ENCODE measurements at places on chromosomes 3 and 15. TPM values are rescaled to one million over a fixed set of nuclear protein-coding genes. Genes with fewer than 3 reads are reported as not detected.

The CYP11A1 gene
- not detected for total RNA-seq

The THBS1 gene
- 393 TPM for total RNA-seq

The FOXL2 gene
- total RNA-seq = 0.30 TPM

The CACNA2D2 gene
- total RNA-seq = not detected

The NOX5 gene
- total RNA-seq = 1.4 TPM

The CLRN1 gene
- total RNA-seq = not detected

The CAND2 gene
- not detected for total RNA-seq

The RYR3 gene
- total RNA-seq = not detected

The SKOR1 gene
- 0.17 TPM for total RNA-seq

The ELP6 gene
- 33.5 TPM for total RNA-seq

The TEX55 gene
- total RNA-seq = not detected

The PLCD1 gene
- 1.8 TPM for total RNA-seq

The RPL32 gene
- 2,288 TPM for total RNA-seq

The GOLGA6B gene
- total RNA-seq = not detected

The SCN11A gene
- 0.05 TPM for total RNA-seq

The UQCC5 gene
- total RNA-seq = 25.9 TPM

The SERPINI2 gene
- total RNA-seq = not detected

The CSPG4 gene
- 0.05 TPM for total RNA-seq

All from MCF 10A (cell line).